ENCODE measurements at places on chromosomes 16 and 17.

DNA sequence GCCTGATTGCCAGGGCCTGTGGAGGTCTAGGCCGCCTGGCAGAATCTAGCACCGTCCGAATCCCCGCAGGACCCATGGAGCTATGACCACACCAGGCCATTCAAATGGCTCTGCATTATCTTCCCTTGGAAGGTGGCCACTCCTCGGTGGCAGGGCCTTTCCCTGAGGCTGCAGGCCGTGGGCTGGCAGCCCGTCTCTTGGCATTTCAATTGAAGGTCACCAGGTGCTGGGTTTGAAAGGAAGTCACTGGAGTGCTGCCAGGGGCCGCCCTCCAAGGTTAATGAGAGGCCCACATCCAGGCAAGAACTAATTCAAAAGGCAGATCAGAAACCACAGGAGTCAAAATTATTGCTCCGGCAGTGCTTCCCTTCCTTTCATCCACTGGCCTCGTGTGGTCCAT, 27.7 kb upstream of the CACNG5 start:
- no peak for DNase-seq

DNA sequence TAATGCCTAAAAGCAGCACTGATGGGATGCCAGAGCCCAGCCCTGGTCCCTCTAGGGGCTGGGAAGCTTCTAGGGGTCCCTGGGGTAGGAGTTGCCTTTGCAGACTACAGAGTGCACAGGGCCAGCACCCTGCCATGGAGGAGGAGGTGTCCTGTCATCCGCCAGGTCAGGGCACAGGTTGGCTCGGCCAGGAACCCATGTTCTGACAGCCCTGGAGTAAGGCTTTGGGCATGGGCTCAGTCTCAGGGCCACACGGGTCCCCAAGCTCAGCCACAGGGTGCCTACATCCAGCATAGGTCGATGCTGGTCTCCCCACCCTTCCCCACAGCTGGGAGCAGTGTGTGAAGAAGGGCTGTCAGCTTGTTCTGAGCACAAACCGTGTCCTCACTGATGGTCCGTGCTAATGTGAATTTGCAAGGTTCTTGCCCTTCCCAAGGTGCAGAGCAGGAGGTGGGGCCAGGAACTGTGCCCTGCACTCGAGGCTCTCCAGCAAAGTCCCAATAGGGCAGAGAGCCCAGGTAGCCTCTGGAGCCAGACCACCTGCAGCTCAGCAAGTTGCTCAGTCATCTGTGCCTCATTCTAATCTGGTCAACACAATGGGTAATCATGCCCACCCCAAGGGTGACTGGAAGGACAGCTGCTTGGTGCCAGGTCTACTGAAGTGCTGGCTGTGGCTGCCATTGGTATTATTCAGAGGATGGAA, 72.8 kb downstream of the AMFR start:
- no peak for DNase-seq

DNA sequence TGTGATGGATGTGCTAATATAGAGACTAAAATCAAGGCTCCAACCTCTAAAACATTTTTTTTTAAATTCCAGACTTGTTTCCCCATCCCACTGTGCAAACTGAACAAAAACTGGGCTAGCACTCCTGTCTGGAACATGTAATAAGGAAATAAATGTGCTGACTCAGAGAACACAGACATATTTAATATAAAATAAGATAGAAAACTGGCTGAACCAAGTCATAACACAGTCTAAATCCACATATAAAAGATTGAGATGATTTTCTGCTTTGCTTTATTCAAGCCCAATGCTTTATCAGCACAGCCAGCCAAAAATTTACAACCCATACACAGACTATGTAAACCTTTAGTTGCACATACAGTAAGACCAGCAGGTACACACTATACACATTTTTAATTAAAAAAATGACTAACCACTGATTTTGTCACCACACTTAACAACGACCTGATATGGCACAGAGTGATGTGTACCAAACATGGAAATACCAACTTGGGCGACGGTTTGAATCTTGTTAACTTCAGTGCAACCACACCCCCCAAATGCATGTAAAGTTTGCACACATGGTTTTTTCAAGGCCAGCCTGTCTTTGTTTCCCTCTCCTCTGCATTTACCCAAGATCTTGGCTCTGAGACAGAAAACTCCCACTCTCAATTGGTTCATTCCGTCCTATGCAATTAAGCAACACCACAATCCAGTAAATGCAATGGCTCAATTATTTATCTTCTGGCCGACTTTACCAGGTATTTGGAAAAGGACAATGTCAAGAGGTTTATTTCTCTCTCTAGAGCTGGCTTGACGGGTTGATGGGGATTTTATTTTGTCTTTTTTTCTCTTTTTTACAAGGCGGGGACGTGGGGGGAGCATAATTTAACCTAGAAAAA, 1.2 kb downstream of the STAT3 start:
- DNase-seq, result peak; percentile 70

DNA sequence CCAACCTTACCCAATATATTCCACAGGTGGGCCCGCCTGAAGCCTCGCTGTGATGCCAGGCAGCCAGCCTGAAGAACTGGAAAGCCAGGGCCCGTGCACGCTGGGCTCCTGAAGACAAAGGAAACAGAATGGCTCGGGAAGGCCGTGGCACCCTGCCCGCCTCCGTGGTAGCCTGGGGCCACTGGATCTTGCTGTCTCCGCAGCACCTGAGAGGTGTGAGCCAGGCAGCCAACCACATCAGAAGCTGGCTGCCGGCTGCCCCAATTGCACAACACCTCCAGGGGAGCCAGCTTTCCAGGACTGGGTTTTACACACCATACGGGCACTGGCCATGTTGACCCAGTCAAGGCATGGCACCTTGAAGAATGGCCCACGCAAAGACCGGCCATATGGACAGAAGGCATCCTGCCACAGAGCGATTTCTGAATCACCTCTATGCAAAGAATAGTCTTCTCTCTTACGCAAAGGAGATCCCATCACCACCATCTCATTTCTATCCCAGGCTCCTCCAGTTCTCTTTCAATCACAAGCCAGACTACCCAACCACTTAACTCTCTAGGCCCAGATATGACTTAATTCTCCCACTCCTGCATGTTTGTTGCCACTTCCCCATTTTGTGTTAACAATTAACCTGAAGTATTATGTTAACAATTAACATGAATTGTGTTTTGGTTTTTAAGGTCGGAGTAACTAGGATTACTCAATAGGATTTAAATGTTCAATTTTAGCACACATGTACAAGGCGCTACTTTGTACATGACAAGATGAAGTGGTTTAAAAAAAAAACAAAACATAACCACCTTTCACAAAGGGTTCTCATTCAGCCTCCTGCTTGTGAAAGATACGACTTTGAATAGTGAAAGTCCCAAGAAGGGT, 32.1 kb downstream of the ZFHX3 start:
- no peak for DNase-seq

DNA sequence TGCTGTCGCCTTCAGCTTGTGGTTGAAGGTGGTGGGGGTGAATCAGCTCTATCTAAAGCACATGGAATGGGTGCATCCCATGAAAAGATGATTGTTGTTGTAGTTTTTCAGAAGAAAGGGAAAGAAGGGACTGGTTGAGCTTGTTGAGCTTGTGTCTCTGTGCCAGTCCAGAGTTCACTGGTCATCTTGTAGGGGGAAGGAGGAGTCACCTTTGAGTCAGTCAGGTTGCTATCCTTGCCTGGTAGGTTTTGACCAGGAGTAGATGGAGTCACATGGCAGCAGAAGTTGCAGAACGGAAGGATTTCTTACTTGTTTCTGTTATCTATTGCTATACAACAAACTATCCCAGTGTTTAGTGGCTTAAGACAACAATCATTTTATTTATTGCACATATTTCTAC, 73.3 kb downstream of the PLCG2 start:
- no peak for DNase-seq

DNA sequence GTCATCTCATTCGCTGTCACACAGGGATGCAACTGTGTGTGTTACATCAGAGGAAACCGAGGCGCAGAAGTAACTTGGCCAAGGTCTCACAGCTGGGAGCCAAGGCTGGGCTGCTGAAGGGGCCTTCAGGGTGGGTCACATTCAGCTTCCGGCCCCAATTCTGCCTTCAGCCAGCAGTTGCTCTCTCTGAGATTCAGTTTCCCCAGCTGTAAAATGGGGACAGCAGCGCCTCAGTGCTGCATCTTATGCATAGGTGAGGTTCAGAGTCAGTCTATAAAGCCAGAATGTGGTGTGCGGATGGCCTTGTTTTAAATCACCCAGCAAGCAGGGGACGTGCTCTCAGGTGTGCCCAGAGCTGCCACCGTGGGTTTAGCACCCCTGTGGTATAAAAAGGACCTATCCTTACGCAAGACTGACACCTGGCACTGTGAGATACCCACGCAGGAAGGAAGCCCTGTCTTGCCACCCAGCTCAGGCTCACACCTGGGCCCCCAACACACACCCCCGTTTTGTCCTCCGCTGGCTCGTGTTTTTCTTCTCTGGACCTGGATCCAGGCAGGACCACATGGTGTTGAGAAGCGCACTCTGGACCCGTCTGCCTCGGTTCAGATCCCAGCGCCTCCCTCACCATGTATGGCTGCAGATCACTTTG, 94.6 kb upstream of the GSE1 start:
- DNase-seq, result no peak

GRCh38 chr16:822174-822908, 21.8 kb upstream of the GNG13 start:
- no peak for DNase-seq

GRCh38 chr16:77090062-77090461, 100.9 kb upstream of the MON1B start:
- DNase-seq, result peak; percentile 10

- DNase-seq, result peak; percentile 73
Observed at GRCh38 chr17:37648555-37648954, 5.3 kb upstream of the DDX52 start.

- DNase-seq, result no peak
Observed at GRCh38 chr17:59355702-59356325, 24.4 kb downstream of the YPEL2 start.

GRCh38 chr16:12188061-12188934, 211.8 kb downstream of the SNX29 start:
- DNase-seq, result no peak

DNA sequence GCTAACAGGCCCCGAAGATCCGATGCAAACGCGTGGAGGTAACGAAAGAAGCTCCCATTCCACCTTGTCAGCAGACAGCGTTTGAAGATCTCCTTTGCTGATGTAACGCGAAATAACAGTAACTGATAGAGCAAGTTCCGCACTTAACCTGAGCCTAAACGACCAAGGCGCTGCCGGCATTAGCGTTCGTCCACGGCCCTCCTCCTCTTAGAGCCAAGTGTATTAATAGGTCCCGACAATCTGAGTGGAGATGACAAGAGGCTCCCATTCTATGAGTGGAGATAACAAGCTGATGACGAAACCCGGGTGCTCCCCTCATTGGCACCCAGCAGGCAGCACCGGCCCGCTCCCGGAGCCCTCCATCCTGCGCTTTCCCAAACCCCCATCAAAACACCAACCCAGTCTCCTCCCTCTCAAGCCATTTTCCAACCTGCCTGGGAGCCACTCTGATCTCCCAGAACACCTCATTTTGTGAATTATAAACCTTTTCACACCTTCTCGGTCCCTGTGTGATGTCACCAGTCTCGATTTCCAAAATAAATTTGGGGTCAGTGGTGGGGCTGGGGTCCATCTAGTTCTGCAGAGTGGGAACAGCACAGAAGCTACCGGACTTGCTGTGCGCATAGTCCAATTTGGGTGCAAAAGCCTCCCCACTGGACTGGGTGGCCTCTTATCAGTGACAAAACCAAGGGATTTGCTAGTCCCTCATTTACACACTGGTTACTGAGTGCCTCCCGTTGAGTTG, 35.4 kb upstream of the ARL4D start:
- no peak for DNase-seq

DNA sequence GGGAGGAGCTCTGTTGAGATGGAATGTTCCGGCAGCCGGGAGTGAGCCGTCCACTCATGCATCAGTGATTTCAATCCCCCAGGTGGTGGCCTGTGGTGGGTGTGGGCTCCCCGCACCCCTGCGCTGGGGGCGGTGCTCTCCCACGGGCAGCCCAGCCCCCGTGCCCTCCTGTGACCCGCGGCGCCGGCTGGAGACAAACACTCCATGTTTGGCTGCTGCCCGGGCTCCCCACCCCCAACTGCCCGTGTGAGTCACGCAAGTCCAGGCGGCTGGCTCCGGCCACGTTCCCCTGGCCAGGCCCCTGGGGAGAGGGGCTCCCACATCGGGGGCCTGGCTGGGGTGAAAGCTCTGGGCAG, 29.4 kb downstream of the CACNA1H start:
- DNase-seq, result peak; percentile 83

DNA sequence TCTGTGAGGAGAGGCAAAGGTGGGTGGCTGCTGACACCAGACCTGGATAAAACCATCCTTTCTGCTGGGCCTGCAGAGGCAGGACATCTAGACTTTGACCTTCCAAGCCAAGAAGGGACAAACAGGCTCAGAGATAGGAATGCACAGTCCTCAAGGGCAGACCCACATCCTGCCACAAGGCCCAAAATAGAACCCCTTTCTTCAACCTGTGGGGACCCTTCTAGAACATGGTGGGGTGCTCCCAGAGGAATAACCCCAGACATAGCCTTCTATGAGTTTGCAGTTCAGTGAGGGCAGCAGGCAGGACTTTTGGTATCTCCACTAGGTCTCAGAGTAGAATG, 3.8 kb upstream of the CBFB start:
- DNase-seq, result no peak

GRCh38 chr17:81842725-81843504, 8.1 kb upstream of the PPP1R27 start:
- DNase-seq, result no peak

DNA sequence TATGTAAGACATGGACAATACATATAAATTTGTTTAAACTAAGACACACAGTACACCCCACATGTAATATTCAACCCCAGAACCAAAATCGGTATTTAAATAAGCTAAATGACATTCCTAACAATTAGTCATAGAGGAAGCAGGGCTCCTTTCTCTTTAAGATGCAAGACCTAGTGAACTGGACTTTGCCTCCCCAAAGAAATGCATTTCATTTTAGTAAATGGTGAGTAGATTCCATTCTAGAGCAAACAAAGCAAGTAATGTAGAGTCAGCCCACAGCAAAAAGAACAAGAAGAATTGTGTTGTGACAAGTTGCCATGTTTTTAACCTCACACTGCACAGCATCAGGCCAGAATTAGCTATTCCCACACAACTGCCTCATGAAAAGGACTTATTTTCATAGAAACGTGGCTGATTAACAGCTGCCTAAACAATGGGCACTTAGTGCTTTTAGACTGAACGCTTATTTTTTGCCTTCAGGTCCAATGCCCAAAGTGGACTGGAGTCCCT, 14.4 kb downstream of the DNAJC7 start:
- DNase-seq, result peak; percentile 67

GRCh38 chr16:76268824-76269223, 8.4 kb upstream of the CNTNAP4 start:
- DNase-seq, result no peak

GRCh38 chr17:68437979-68438822, 19.1 kb downstream of the WIPI1 start:
- no peak for DNase-seq

- peak; percentile 37 for DNase-seq
Observed at GRCh38 chr16:83653785-83654184, 154.0 kb upstream of the HSBP1 start.

- DNase-seq, result no peak
Observed at GRCh38 chr16:12535535-12536411, 267.9 kb downstream of the CPPED1 start.

All from astrocyte (in vitro differentiated cells and primary cell).